Activated CD4-positive, alpha-beta T cell treated with anti-CD3 and anti-CD28 coated beads, Interleukin-2, amount 10 ng/mL, durations not matched to agents 24 days and 14 days (primary cell): ENCODE measurements at places on chromosomes 11 and 22. TPM values are rescaled to one million over a fixed set of nuclear protein-coding genes. Genes with fewer than 3 reads are reported as not detected.

PLEKHB1 gene
- 1.0 and 1.5 TPM in 2 replicates for total RNA-seq

OR8B3 gene
- not detected in 2 replicates for total RNA-seq

GP1BB gene
- not detected in 2 replicates for total RNA-seq

DNA sequence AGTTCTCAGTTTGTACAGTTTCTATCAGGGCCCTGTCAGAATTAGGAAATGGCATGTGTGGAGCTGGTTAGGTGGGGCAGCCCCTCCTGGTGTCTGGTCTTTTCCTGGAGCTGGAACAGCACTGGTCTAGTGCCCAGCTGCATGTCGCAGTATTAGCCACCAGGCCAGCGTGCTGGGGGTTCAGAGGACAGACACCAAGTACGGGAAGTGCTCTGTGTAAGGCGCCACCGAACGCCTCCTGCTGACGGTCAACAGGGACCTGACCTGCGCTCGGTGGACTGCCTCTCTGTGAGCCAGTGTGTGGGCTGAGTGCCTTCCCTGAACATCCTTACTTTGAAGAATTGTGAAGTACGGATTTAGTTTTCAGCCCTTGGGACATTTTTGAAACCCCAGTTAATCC is 33.9 kb downstream of the AP2A2 start:
- DNase-seq: no peak

GRCh38 chr22:27711756-27712155 is 89.8 kb downstream of the MN1 start:
- DNase-seq: no peak

DNA sequence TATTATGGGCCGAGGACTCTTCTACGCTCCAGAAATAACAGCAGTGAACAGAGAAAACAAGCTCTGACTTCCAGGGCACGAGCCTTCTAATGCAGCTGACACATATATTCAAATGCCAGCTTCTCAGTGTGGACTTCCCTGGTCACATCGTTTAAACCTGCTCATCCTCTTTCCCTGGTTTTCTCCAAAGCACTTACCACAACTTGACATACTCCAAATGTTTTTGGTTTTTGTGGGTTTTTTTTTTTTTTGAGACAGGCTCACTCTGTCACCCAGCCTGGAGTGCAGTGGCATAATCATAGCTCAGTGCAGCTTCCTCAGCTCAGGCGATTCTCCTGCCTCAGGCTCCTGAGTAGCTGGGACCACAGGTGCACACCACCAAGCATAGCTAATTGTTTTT is 105.5 kb downstream of the MICAL3 start:
- no peak for DNase-seq

DNA sequence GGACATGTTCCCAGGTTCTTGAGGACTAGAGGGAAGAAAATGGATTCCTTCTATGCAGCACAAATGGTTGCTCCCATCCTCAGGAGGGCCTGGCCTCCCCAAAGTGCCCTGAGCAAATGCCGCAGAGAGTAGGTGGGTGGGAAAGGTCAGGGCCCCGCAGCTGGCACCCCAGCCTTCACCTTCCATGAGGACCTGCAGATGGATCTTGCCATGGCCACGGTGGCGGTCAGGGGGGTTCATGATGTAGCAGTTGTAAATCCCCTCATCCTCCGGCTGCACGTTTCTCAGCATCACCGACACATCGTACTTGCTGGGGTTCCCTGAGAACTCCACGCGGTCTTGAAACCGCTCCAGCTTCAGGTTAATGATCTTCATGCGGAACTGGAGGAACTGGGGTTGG is 8.5 kb downstream of the SCN2B start:
- no peak for DNase-seq

- DNase-seq: no peak
Observed at GRCh38 chr11:79039122-79039521, 401.7 kb downstream of the TENM4 start.

DNA sequence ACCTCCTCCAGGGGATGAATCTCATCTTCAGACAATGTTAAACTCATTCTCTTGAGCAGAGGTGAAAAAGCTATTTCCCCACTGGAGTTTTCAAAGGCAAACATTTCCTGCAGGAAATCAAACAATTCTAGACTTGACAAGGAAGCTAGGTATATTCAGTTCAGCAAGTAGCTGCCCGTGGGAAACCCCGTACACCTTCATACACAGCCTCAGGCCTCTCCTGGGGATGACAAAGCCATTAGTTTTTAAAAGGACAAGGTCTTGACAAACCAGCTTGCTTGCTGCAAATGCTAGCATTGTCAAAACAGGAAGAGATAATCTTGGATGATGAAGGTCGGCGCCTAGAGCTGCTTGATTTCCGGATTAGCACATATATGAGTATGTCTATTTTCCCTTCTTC is 1630.8 kb upstream of the TENM4 start:
- DNase-seq: no peak

DNA sequence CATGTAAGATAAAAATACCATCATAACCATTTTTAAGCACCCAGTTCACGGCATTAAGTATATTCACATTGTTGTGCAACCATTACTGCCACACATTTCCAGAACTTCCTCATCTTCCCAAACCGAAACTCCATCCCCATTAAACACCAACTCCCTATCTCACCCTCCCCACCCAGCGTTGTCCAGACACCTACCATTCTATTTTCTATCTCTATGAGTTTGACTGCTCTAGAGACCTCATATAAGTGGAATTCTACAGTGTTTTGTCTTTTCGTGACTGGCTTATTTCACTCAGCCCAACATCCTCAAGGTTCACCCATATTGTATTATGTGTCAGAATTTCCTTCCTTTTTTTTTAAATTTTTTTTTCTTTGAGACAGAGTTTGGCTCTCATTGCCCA is 45.2 kb downstream of the PPFIA1 start:
- no peak for DNase-seq
